ENCODE measurements at places on chromosomes 11 and 22.

- DNase-seq: no peak
These were observed 359.2 kb downstream of the BUD13 start for GRCh38 chr11:116413301-116414242.

DNA sequence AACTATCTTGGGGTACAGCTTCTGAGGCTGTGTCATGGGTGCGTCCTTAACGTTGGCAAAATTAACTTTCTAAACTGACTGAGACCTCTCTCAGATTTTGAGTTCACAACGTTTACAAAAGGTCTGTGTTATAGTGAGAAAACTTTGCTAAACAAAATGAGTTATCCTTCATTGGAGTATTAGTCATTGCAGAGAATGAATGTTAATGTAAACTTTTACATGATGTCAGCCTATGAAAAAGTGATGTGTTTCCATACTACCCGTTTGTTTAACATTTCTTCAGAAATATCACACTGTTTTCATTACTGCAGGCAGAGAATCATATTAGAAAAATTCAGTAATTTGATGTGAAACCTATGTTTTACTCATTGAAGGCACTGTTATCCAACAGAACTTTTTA, 32.1 kb downstream of the HSD17B12 start:
- DNase-seq: no peak

- DNase-seq: no peak
These were observed 268.0 kb downstream of the CTTN start for GRCh38 chr11:70666311-70666710.

DNA sequence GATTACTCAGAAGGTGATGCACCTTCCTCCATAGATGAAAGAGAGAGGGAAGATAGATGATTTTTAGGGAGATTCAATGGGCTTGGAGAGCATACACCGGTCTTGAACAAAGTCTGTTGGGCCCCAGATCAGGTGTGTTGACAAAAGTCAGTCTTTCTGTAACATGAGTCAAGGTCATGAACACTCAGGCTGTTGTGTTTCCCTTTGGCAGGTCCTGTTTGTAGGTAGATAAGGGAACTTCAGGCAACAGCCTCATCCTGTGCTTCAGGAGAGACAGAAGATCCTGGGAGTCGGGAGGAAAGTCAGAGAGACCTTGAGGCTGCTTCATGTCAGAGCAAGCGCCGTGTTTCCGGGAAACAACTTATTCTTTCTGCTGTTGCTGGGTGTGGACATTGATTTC, 703.1 kb downstream of the BRD1 start:
- DNase-seq: no peak

- DNase-seq: no peak
These were observed 29.8 kb upstream of the CRTAM start for GRCh38 chr11:122808478-122808869.

- no peak for DNase-seq
These were observed 62.0 kb upstream of the ARHGAP42 start for GRCh38 chr11:100625041-100625440.

- DNase-seq: no peak
These were observed 19.5 kb upstream of the FLRT1 start for GRCh38 chr11:64015935-64016845.

DNA sequence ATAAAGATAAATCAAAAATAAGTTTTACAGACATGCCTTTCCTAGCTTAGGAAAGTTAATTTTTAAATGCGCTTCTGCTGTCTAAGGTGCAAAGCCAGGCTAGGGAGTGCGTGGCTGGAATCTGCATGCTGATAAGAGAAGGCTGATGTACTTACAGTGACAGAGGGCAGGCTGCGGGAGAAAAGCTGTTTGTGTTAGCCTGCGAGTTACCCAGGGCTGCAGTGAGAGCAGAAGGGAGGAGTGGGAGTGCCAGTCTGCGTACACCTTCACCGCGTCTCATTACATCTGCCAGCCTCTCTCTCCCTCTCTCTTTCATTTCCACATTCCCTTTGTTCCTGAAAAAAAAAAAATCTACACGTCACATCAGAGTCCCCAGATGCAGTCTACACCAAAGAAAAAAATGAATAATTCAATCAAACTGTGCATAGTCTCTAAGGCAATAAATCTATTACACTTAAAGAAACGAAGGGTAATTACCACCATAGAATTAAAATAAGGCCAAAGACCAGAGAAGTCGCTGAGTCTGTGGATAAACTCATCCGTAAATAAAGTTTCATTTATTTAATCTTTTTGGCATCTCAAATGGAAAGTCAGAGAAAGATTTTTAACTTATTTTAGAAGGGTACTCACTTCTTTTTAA, 126.4 kb upstream of the C11orf58 start:
- no peak for DNase-seq

DNA sequence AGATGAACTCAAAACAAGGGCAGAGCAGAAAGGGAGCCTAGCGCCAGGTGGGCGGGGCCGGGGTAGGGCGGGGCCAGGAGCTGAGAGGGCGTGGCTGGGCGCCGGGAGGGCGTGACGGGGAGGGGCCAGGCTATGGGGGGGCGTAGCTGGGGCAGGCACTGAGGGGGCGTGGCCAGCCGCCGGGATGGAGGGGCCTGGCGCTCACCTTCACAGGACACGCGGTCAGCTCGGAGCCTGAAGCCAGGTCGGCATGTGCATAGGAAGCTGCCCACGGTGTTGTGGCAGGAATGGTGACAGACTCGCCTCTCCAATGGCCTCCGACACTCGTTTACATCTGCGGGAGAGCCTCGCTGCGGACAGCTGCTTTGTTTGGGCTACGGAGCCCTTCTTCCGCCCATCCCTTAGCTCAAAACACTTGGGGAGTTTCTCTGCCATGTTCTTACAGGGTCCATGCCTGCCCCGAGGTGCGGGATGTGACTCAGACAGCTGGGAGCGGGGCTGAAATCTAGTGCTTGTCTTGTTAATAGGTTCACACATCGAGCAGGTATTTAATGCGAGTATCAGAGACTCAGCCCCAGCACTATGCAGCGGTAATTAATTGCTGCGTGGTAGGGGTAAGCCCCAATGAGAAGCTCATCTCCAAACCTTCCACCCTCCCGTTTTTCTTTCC, 13.4 kb downstream of the VWCE start:
- DNase-seq: no peak

- DNase-seq: no peak
These were observed 104.5 kb downstream of the FAT3 start for GRCh38 chr11:92329137-92329536.

GRCh38 chr11:47003180-47003877, 66.8 kb downstream of the CSTPP1 start:
- DNase-seq: no peak

DNA sequence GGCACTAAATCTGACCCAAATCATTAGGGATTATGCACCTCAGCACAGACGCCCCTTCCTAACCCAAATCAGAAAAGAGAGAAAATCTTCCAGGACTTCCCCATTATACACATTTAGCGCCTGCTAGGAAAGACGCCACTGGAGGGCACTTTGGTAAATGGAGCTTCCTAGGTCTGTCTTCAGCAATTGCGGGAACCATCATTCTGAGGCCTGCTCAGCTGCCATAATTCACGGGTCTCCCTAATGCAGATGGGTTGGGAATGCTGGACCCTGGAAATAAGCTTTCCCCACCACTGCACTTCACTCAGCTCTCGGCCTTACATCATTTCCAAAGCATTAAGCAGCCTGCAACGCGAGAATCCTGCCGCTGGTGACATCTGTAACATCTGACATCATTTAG, 86.2 kb upstream of the OPCML start:
- DNase-seq: no peak

DNA sequence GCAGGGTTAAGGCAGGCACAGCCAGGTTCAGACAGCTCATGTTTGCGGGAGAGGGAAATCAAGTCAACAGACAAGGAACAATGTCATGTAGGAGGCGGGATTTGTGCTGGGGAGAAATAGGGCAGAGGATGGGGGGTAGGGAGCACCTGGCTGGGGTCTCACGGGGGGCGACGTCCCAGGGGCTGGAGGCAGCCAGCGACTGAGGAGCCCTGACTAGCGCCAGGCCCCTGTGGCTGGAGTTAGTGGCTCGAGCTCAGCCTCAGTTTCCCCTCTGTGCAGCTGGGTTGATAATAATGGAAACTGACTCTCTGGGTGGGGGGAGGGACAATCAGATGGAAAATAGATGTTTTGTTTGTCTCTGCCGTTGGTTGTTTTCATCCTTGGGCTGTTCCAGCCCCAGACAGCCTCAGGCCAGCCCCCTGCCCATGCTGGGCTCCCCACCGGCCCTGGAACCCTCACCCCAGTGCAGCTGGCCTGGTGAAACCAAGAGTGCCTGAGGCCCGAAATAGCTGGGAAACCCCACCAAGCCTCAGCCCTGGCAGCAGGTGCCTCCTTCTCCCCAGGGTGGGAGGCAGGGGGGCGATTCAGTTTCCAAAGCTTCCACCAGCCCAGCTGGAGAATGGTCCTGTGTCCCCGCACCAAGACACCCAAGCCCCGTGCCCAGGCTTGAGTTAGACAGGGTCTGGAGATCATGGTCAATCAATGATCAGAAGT, 44.1 kb downstream of the IGLL5 start:
- DNase-seq: no peak

GRCh38 chr22:49141761-49142160, 685.9 kb downstream of the BRD1 start:
- DNase-seq: no peak

DNA sequence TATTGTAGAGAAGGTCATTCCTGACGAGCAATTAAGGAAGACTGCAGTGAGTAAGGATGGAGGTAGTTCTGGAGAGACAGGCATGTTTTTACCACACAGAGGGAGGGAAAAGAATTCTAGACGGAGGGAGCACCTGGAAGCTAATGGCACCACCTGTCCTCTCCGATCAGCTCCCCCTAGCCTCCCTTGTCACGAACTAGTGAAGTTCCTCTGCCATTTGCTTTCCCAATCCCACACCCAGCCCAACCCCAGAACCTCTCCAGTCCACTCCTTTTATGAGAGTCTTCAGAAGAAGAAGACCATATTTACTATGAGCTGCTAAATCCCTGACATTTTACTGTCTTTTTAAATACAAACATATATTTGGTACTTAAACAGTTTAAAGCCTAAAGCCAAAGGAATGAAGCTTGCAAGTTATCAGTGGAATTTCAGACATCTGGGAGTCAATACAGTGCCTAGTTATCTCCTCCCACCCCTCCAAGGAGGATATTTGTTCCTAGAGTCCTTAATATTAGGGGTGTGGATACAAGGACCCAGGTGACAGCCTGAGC, 46.1 kb upstream of the HSPA8 start:
- DNase-seq: no peak

- DNase-seq: no peak
These were observed 21.6 kb downstream of the ARVCF start for GRCh38 chr22:19994851-19995610.

GRCh38 chr22:19495562-19496323, 16.0 kb downstream of the CDC45 start:
- DNase-seq: no peak

DNA sequence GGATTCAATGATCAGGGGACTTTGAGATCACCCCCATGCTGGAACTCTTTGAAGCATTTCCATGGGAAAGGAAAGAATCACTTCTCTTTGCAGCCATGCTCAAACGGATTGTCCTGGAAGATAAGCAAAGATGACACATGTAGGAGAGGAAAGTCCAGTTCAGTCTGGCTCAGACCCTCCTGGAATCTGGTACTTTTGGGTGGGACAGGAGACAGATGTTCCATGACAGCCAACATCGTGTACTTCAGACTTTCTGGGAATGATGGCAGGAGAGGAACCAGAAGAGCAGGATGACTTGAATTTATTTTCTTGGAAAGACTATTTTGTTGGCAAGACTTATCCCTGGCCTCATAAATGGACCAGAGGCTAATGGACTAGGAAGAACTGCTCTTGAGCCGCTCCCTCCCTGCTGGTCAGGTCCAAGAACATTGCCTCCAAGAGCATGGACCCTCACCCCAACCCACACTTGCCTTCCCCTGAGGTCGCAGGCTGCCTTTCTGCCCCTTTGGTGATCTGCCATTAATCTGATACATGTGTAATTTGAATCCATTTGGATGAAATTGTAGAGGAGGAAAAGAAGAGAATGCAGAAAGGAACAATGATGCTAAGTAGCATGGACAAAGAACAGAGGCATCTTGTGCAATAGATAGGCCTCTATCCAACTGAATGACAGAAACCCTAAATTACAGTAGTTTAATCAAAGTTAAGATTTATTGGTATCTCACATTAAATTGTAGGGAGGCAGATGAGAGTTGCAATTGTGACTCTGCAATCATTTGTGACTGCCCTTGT, 201.0 kb downstream of the SNX19 start:
- no peak for DNase-seq

DNA sequence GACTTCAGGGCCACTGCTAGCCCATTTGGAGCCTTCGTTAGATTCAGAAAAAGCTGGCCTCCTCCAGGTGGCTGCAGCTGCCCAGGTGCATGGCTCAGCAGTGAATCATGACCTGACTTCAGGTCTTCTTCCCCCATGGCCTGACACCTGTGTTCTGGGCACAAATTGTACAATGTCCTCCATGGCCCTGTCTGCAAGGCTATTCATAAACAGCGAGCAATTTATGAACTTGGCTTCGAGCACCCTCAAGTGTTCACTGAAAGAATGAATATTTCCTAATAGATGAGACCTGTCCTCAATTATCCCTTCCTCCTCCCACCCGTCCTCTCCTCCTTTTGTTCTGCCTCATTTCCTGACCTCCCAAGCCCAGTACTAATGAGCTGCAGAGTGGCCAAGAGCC, 12.2 kb upstream of the VPS37C start:
- no peak for DNase-seq

- DNase-seq: no peak
These were observed 7.2 kb downstream of the TRPT1 start for GRCh38 chr11:64218628-64219353.

DNA sequence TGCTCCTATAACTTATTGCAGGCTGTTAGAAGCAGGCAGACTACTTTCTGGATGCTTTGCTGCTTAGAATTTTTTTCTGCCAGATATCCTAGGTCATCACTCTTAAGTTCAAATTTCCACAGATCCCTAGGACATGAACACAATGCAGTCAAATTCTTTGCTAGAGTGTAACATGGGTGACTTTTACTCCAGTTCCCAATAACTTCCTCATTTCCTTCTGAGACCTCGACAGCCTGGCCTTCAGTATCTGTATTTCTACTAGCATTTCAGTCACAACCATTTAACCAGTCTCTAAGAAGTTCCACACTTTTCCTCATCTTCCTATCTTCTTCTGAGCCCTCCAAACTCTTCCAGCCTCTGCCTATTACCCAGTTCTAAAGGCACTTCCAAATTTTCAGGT, 60.4 kb upstream of the ZBED5 start:
- DNase-seq: no peak

DNA sequence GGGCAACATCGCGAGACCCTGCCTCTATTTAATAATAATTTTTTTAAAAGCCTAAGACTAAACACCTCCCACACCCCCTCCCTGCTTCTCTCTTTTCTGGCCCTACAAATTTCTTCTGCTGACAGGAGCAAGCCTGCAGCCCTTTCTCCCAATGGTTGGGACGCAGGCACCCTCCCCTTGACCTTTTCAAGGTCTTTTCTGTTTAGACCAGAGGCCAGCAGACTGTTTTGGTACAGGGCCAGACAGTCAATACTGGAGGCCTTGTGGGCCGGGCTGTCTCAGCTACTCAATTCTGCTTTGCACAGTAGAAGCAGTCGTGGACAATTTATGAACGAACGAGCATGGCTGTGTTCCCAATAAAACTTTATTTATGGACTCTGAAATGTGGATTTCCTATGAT, 92.3 kb downstream of the SCN3B start:
- no peak for DNase-seq

GRCh38 chr11:32427935-32428664, 7.2 kb downstream of the WT1 start:
- DNase-seq: no peak

- no peak for DNase-seq
These were observed 67.3 kb upstream of the BARX2 start for GRCh38 chr11:129308241-129308865.

Data from NCI-H1436 treated with DMSO at 0.1 percent for 48 hours (cell line).